Right lung (tissue), 10 donors: ENCODE measurements at places on chromosomes 2 and 18. TPM values are rescaled to one million over a fixed set of nuclear protein-coding genes. Genes with fewer than 3 reads are reported as not detected.
A peak's percentile ranks its signal among the peaks of the same experiment; 100 is the strongest.

Gene RAB17
- polyA plus RNA-seq: 13.3 TPM

Gene PDIA6
- polyA plus RNA-seq: 305 TPM

Gene CIB4
- polyA plus RNA-seq: 1.3 TPM

Gene SULT1C4
- polyA plus RNA-seq: 69.8 TPM

Gene NBEAL1
- polyA plus RNA-seq: 6.2 TPM

Gene QPCT
- 19.5 TPM for polyA plus RNA-seq

Gene PID1
- 28.7 TPM for polyA plus RNA-seq

Gene BCL11A
- 29.3 TPM for polyA plus RNA-seq

Gene CCDC148
- polyA plus RNA-seq: 3.6 TPM

Gene SPP2
- polyA plus RNA-seq: 0.27 TPM

Gene HDAC4
- polyA plus RNA-seq: 11.3 TPM

GRCh38 chr2:38682008-38682575, 16.2 kb downstream of the GALM start:
- no peak for DNase-seq

DNA sequence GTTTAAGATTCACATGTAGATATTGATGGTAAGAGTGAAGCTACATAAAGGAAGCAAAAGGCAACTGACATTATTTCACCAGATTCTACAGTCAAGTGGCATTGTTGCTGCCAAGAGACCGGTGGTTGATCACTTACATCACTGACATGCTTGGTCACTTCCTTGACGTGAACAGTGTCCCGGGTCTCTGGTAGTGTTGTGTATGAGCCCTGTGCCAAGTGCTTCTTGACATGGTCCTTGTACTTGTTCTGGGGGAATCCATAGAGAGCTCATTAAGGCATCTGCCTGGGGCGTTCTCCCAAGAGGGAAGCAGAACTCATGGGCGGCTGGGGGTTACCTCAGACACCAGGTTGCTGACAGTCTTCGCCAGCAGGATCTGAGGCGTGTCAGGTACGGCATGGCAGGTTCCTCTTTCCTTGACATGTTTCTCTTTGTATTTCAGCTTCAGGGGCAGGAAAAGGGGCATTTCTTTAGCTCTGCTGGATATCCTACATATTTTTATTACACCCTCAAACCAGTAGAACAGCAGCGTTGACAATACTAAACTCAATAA, 116.2 kb downstream of the RIF1 start:
- DNase-seq: no peak

DNA sequence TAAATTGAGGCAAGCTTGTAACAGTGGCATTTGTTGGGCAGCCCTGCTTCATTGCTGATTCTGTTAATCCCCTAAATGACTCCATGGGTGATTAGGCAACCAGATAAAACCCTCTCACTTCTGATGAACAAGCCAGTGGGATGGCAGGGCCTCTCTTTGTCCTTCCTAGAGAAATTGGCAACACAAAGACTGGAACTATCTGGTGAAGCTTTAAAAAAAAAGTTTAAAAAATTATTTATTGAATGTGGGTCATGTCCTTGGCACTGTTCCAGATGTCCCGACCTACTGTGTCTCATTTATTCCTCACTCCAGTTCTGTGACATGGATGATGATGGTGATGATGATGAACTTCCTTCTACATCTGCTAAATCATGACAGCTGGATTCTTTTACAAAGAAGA, 30.8 kb downstream of the NRP2 start:
- DNase-seq: no peak

- no peak for DNase-seq
Measured at GRCh38 chr2:58899692-58900091, 658.6 kb upstream of the FANCL start.

DNA sequence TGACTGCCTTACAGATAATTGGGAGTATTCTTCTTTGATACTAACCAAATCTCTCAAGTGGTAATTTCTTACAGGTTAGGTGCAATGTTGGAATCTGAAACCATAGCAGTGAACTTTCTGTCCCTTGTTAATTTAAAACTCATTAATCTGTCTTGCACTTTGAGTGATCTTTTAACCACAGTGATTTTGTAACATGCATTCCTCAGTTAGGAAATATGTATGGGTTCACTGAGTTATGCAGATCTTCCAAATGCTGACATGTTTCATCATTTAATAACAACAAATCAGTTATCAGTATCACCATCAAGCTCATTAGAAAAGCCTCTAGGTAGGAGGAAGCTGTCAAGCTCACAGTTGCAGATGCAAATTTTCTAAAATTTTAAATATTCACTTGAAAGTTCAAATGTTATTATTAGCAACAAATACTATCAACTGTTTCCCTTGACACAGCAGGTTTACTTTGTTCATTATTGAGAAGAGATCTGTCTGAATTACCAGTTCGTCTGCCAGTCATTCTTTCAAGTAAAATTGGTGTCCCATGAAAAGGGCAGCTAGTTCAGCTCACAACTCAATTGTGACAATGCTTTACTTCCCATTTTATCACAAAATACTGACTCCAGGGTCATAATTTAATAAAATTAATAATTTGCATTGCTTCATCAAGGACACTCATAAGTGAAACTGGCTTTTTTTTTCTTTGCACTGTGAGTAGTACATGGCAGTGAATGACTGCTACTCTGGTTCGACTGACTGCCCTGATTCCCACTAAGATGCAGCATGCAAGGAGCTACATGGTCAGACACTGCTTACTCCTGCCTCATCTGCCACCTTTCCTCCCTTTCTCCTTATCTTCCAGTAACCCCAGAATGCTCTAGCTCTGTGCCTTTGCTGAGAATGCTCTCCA, 31.6 kb downstream of the SUCLG1 start:
- DNase-seq: no peak

DNA sequence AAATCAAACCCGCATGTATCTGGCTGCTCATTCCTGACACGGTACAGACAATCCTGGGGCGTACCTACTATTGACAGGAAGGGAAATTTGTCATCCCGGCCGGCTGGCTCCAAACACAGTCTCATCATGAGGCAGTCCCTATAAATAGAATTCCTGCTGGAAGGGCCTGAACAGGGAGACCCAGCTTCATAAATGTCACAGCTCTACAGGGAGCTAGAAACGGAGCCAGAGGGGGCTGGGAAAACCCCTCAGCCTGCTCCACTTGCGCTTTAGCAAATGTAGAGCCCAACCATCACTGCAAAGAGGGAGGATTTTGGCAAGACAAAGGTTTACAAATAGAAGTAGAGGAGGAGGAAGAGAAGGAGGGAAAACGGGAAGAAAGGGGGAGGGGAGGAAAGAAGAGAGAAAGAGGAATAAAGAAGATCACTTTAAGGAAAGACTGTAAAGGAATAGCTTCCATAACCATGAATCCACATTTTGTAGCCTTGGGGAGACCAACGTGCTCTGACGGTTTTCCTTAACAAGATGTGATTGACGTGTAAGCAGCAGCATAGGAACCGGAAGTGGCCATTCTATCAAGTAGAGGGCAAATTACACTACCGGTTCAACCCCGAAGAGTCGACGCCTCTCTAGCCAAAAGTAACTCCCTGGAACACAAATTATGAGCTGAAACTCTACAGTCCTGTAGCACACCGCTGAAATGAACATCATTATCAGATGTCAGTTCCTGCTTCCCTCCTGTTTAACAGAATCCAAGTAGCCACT, 56.8 kb upstream of the TTN start:
- peak; percentile 36 for DNase-seq

- DNase-seq: no peak
Measured at GRCh38 chr2:194252127-194252526, 1404.9 kb upstream of the SLC39A10 start.

GRCh38 chr2:43080571-43081021, 145.8 kb downstream of the ZFP36L2 start:
- no peak for DNase-seq

- no peak for DNase-seq
Measured at GRCh38 chr2:160365716-160366367, 127.8 kb downstream of the RBMS1 start.

- no peak for DNase-seq
Measured at GRCh38 chr2:112239862-112240261, 15.0 kb downstream of the ZC3H8 start.

- no peak for DNase-seq
Measured at GRCh38 chr18:60024345-60024744, 124.5 kb downstream of the PMAIP1 start.

DNA sequence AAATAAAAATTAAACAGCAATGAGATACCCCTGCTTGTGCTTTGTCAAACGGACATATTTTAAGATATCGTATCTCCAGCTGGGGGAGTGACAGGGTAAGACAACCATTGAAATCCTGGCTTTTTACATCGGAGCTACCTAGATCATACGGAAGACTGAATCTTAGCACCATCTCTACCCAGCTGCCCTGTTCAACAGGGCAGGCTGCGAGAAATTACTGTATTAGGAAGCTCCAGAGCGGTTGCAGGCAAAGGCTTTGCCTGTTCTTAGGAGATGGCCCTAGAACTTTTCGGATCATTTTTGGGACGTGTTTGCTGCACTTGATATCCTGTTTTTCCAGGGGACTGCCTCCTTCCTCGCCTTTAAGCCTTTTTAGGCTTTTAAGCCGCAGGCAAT, 2.0 kb upstream of the PRKCE start:
- DNase-seq: peak; percentile 31

DNA sequence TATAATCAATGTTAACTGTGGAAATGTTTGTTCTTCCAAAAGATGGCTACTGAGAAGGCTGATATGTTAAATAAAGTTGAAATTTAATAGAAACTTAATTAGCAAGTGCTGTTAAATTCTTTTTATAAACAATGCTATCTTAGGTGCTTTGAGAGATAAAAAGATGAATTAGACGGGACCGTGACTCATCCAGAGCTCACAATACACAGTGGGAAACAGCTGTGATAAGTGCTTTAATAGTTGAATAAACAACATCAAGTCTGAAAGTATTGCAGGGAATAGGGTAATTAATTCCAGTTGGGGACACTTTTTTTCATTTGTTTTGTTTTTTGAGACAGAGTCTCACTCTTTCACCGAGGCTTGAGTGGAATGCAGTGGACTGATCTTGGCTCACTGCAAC, 85.5 kb upstream of the DTNA start:
- no peak for DNase-seq

- DNase-seq: no peak
Measured at GRCh38 chr2:96324721-96325040, 436 bp upstream of the ITPRIPL1 start.

DNA sequence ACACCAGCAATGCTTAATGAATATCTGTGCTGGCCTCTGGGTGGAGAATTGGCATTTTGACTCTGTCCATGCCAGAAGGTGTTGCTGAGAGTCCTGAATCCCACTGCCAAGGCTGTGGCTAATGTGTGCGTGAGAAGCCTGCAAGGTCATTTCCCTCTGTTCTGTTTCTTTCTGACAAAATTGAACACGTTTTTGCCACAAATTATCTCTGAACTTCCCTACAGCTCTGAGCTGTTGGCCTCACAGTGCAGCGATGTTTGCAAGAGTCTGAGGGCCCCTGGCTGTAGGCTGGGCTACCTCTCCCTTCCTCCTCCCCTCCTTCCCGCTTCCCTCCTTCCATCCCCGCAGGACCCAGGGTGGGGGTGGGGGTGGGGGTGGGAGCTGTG, 154.1 kb upstream of the HS6ST1 start:
- no peak for DNase-seq

DNA sequence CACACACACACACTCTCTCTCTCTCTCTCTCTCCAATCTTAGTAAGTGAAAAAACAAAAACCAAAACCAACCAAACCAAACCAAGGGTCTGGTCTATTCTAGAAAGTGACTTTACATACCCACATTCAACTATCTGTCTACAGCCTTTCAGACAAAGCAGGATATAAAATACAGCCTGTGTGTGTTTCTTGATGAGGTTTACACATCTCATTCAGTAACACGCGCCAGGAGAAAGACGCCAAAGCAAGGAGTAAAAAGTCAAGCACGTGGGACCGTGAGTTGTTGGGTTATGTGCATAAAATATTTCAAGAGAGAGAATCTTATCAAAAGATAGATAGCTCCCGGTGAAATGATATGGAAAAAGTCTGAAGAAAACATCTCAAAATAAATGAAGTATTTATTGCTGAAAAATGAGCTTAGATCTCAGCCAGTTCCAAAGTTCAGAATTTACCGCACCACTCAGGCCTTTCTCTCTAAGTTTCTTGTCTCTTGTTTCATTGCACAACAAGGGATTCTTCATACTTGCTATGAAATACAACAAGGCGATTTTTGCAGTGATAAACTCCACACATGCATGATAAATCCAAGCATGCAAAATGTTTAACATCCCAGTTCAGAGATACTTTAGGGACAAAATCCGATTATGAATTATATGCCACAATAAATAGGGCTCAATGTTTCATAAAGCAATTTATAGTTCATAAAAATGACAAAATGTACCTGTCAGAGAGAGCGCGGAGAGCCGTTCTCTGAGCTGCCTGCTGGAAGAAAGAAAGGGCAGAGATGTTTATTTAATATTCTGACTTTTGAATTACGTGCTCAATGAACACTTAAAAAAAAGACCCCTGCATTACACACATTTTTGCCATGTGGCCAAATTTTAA, 159.3 kb upstream of the REV1 start:
- no peak for DNase-seq

- no peak for DNase-seq
Measured at GRCh38 chr2:197216361-197216979, 94.1 kb downstream of the ANKRD44 start.

DNA sequence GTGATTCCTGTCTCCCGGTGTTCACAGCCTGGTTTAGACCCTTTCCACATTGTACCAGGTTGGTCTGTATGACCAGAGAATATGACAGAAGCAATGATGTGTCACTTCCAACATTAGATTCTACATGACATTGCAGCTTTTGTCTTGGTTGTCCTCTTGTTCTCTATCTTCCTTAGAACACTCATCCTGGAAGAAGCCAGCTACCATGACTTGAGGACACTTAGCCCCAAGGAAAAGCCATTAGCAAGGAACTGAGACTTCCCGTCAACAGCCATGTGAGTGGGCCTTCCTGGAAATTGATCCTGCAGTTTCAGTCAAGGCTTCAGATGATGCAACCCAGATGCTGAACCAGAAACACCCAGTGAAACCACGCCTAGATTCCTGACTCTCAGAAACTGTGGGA, 143.3 kb downstream of the MREG start:
- no peak for DNase-seq

DNA sequence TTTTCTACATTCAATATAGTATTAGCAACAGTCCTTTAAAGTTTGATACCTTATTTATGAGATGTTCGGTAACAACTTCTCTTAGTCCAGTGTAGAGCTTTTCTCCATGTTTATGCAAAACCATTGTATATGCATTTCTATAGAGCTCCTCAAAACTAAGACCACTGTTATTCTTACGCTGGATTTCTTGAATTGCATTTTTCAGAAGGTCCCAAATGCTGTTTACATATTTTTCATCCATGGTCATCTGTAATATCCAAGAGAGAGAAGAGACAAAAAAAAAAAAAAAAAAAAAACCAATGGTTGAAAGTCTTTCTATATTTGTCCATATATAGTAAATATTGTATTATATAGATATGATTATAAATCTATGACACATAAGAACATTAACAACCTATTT, 27.6 kb downstream of the CUL3 start:
- no peak for DNase-seq
